ENCODE measurements at places on chromosomes 1 and 21.

- no peak for DNase-seq
Observed at GRCh38 chr1:55127827-55128343, 87.3 kb downstream of the USP24 start.

- no peak for DNase-seq
Observed at GRCh38 chr1:230278871-230279582, 147.1 kb downstream of the PGBD5 start.

DNA sequence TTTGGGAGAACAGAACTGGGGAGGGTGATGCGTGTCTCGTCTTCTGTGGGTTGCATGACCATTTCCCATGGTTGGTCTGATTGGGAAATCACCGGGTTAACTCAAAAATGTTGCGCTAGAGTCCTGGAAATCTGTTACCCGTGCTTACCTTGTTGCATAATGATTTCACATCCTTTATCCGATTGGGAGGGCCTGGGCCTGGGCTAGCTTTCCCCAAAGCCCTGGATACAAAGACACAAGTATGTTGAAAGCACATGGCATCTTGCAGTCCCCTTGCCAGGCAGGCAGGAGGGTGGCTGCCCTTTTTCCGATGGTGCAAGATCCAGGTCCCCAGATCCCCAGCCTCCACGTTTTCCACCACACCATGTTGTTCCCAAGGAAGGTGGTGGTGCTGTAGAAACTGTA lies 582 bp downstream of the TRPM2 start:
- no peak for DNase-seq

GRCh38 chr21:31848326-31848985 lies 24.4 kb upstream of the HUNK start:
- DNase-seq = no peak

Data from fibroblast of skin of abdomen (primary cell).